Inflammatory macrophage treated with lipopolysaccharide for 1 hour (primary cell): ENCODE measurements at places on chromosomes 12 and 14.

DNA sequence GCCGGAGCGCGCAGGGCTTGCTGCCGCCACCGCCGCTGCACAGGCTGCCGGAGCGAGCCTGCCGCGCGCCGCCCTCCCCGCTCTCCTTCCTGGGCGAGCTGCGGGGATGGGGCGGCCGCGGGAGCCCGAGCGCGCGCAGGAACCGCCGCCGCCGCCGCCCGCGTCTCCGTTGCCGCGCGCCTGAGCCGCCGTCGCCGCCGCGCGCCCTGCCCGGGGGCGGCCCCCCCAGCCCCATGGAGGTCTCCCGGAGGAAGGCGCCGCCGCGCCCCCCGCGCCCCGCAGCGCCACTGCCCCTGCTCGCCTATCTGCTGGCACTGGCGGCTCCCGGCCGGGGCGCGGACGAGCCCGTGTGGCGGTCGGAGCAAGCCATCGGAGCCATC lies 352 bp downstream of the PLXNC1 start:
- DNase-seq, result no peak

DNA sequence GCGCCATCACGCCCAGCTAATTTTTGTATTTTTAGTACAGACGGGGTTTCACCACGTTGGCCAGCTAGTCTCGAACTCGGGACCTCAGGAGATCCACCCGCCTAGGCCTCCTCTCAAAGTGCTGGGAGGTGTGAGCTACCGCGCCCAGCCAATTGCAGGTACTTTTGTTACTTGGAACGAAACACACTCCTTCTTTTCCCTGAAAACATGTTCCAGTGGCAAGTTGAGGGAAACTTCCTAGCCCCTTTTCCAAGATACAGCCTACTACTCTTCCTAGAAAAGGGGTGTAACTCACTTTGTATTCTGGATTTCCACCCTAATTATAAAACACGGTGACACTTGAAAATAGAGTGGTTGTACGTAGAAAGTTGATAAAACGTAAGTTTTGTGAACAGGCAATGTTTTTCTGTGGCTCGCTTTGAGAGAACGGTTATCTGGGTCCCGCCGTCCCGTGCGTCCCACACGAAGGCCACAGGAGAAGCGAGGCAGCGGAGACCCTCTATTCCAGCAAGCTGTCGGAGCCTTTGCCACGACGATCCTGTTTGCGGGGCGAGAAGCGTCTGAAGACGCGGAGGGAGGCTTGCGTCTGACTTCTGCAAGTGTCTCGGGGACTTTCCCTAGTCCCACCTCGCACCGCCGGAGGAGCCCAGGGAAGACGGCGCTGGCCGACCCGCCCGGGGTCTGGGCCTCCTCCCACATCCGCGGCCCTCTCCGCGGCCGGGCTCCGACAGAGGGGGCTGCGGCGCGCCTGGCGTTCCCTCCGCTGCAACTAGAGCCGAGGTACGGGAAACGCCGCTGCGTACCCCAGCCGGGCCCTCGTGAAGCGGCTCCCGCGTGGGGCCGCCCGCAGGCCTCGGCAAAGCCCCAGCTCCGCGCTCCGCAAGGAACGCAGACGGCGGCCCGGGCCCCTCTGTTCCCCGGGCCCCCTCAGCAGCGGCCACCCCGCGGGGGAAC lies 745 bp downstream of the CDCA4 start:
- DNase-seq, result no peak

DNA sequence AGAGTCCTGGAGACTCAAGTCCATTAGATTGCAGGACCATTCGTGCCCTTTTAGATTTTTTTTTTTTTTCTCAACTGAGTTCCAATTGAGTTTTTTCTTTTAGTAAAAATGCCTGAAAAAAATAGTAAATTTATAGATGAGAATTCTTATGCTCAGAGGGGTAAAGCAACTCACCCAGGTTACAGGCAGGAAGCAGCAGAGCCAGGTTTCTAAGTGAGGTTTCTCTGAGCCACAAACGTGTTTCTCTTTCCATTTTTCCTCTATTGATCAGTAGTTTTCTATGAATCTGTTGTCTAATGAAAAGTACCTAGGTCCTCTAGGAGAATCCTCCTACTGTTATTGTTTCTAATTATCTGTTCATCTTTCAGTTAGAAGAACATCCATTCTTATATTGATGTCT lies 66.4 kb upstream of the C12orf71 start:
- no peak for DNase-seq

DNA sequence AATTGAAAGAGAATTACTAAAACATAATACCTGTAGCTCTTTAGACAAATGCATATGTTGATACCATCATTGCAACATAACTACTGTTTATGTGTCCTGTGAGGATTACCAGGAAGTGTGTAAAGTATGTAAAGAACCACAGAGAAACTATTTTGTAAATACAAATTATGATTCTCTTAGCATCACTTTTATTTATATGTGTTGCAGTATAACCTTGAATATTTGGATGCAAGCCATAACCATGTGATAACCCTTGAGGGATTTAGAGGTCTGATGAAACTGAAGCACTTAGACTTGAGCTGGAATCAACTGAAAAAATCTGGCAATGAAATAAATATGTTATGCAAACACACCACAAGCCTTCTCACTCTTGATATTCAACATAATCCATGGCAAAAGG lies 77.5 kb downstream of the LRRC9 start:
- no peak for DNase-seq

DNA sequence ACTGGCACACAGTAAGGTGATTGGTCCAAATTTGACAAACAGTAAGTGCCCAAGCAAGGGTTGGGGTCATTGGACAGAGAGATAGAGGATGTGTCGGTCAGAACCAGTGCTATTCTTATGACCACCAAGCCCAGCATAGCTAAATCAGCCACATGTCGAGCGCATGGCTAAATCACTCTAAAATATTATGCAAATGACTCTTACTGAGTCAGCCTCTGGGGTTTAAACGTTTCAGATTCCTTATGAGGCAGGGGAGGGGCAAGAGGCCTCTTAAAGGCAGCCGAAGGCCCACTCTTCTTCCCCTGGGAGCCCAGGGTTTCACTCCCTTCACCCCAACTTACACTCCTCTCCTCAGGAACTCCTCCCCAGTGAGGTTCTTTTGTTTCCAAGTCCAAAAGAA lies 603 bp upstream of the ENDOU start:
- no peak for DNase-seq

- DNase-seq, result peak; percentile 90
These were observed 8.3 kb upstream of the GOLGA5 start for GRCh38 chr14:92785667-92786426.

- DNase-seq, result no peak
These were observed 668.4 kb upstream of the FBXO33 start for GRCh38 chr14:40100544-40101196.

- no peak for DNase-seq
These were observed 5.9 kb downstream of the GPR84 start for GRCh38 chr12:54358191-54358944.

- DNase-seq, result no peak
These were observed 15.5 kb upstream of the NTN4 start for GRCh38 chr12:95805864-95806671.

GRCh38 chr12:50174971-50175715 lies 8.0 kb upstream of the CERS5 start:
- peak; percentile 90 for DNase-seq

GRCh38 chr14:64705381-64706118 lies 1.3 kb downstream of the PLEKHG3 start:
- DNase-seq, result no peak

DNA sequence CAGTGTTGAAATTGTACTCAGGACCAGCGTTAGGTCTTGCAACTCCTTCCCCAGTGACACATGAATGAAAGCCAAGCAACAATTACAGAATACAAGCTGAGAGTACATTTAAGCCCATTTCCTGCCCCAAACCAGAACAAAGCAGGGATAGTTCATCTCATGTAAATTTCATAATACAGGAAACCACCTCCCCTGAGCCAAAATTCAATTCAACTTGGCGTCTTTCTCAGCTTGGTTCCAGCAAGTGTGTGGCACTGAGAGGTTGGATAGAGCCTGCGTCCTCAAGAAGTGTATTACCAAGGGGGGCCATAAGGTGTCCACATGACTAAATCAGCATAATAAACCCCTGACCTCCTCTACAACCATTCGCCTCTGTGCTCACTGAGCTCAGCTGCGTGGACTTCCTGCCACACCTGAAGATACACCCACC lies 278.9 kb upstream of the CRY1 start:
- peak; percentile 51 for DNase-seq

DNA sequence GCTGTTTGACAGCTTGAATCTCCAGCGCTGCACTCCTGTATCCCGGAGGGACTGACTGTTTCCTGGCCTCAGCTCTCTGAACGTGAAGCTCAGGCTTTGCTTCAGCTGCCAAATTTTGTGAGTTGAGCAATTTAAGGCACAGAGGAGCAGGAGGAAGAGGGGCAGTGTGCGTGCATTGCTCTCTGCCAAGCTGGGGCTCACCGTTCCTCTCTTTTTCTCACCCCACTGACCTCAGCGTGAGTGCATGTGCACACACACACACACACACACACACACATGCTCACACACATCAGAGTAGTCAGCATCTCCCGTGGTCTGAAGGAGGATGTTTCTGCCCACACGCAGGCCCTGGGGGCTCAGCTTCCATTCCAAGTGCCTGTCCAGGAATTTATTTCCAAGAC lies 27.8 kb upstream of the BDKRB2 start:
- DNase-seq, result no peak

- no peak for DNase-seq
These were observed 221.8 kb downstream of the SLC41A2 start for GRCh38 chr12:104736307-104736706.

GRCh38 chr12:75603475-75603874 lies 92.1 kb upstream of the KRR1 start:
- no peak for DNase-seq

GRCh38 chr12:56293795-56294194 lies 6.3 kb downstream of the CS start:
- DNase-seq, result no peak

GRCh38 chr12:96226401-96226800 lies 32.2 kb downstream of the ELK3 start:
- DNase-seq, result no peak

GRCh38 chr12:95874452-95874851 lies 15.7 kb downstream of the SNRPF start:
- DNase-seq, result no peak

GRCh38 chr12:117142094-117142493 lies 42.9 kb upstream of the TESC start:
- no peak for DNase-seq

GRCh38 chr12:6667559-6668210 lies 4.8 kb upstream of the ING4 start:
- no peak for DNase-seq

- no peak for DNase-seq
These were observed 69.6 kb downstream of the TMTC2 start for GRCh38 chr12:82756303-82756702.

DNA sequence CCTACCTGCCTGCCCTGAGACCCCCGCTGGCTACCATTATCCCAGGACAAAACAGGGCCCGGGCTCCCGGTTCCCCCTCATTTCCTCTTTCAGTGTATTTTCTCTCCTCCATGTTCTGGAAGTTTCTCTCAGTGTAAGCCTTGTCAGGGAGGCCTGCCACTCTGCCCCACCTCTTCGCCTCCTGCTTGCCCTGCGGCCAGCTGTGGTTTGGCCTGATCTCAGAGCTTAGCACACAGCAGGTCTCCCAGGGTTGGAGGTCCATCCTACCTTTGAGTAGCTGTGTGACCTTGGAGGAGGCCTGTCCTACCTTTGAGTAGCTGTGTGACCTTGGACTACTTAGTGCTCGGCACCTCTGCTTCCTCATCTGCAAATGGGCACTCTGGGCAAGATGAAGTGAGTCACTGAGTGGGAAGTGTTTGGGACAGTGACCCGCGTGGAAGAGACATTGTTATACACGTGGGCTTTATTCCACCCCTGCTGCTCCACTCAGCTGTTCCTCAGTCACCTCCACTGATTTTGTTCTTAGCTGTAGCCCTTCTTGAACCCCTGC lies 212.7 kb downstream of the ZFP36L1 start:
- DNase-seq, result peak; percentile 50

GRCh38 chr14:74618078-74618952 lies 6.3 kb upstream of the LTBP2 start:
- peak; percentile 95 for DNase-seq

- DNase-seq, result no peak
These were observed 2.8 kb upstream of the BAZ2A start for GRCh38 chr12:56632701-56633467.

- DNase-seq, result no peak
These were observed 39.1 kb downstream of the TSPAN11 start for GRCh38 chr12:30965613-30965985.

DNA sequence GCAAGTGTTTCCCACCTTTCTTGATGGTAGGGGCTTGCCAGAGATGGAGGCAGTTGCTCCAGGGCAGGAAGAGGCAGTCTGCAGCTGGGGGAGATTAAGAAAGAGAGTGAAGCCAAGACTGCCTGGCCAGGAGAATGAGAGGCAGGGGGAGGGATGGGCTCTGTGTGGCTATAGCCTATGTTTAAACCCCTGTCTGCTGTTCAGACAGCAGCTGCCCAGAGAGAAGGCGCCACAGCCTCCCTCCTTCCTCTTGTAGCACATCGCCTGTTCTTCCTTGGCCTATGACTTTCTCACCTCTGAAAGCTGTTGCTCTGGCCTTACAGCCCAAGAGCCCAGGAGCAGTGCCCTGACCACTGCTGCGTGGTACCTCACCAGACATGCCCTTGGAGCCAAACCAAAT lies 61.7 kb downstream of the EMP1 start:
- no peak for DNase-seq

DNA sequence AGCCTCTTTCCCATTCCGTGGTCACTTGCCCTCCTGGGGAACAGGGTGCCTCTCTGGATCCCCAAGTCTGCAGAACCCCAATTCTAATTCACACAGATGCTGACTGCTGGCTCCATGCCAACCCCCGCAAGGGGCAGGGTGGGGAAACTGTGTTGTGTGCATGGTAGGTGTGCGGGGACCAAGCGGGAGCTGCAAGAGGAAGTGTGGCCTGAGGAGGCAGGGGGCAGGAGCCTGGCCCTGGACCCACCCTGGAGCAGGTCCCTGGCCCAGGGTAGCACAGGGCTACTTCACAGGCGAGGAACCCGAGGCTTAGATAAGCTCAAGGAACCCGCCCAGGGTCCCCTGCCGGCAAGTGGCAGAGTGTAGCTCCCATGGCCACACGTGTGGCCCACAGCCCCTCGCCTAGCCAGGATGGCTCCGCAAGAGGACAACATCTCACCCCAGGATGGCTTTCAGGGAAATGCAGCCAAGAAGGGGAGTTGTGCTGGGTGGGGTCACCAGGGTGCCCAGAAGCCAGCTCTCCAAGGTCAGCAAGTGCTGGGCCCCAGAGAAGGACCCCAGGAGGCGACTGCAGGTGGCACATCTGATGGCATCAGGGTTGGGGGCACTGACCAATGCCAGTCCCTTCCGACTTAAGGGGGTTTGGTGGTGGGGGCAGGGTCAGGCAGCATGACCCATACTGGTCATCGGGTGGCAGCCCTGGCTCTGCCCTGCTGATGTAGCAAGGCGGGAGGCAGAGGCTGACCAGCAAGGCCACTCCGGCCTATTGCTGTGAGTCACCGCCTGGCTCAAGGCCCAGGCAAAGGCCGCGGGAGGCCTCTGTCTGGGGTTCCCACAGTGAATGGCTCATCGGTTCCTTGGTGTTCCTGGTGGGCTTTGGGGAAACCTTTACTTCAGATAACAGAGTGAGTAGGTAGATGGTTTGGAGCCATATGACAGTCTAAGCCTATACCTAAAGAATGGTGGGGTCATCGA lies 37.3 kb upstream of the EML1 start:
- no peak for DNase-seq
